Fibroblast of skin of right quadriceps (primary cell): ENCODE measurements at places on chromosomes 7 and 10.

- DNase-seq: no peak
These were observed 5.2 kb downstream of the SPOCK2 start for GRCh38 chr10:72082856-72083789.

DNA sequence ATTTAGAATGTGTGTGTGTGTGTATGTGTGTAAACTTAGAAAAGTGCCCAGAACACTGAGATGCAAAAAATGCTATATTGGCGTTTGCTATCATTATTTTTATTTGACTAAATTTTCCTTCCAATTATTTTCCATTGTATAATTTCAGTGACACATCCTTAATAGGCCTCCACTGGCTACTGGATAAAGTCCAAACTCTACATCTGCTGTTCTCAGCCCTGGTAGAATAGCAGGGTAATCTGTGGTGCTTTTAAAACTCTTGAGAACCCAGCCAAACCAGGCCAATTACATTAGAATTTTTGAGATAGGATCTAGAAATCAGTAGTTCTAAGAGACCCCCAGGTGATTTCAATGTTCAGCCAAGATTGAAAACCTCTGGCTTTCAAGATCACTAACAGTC is 66.4 kb downstream of the ZNF503 start:
- DNase-seq: no peak

GRCh38 chr7:130494431-130494858 is 2.6 kb downstream of the MEST start:
- no peak for DNase-seq

DNA sequence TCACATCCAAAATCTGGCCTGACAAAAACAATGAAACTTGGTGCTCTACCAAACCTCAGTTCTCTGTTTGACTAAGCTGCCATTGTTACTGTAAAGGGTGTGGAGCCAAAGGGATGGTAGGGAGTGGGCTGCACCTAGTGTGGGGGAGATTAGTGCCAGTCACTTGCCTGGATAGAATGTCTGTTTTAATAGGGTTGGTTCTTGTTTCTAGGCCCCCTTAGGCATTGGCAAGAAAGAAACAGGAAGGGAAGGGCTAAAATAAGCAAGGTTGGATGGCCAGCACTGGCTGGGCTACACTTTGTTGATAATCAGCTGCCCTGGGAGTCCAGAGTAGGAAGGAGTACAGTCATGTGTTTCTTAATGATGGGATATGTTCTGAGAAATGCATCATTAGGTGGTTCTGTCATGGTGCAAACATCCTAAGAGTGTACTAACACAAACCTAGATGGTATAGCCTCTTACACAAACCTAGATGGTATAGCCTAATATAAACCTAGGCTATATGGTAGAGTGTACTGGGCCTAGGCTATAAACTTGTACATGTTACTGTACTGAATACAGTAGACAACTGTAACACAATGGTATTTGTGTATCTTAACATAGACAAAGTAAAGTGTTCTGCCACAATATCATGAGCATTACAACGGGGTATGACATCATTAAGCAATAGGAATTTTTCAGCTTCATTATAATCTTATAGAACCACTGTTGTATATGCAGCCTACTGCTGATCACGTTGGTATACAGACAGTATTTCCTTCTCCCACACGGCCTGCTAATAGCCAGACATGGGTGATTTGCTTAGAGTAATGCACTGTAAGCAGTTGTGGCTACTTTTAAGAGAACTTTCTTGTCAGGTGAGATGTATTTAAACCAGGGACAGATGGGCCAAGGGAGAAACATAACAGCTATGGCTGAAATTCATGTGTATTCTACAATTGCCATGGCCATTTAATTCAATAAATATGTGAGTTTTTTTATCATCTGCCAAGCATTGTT is 15.4 kb downstream of the BBIP1 start:
- no peak for DNase-seq

DNA sequence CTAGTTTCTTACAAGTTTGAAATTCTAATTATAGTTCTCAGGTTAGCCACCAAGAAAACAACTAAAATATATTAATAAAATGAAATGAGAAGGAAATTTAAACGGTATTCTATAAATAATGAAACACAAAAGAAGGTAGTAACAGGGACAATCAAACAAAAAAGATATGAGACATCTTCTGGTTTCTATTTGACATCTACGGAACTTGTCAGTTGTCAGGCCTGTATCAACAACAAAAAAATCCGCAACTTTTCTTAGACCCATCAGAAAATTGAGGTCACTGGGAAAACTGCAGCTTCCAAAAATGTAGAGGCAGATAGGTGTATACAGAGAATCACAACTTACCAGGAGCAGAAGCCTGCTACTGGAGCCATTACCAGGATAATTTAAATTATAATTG is 70.6 kb downstream of the ZPBP start:
- DNase-seq: no peak

- DNase-seq: peak; percentile 31
These were observed 98.3 kb upstream of the ARHGAP21 start for GRCh38 chr10:24821986-24822385.
